T-helper 9 cell (primary cell): ENCODE measurements at places on chromosomes 6 and 20.
A peak's percentile ranks its signal among the peaks of the same experiment; 100 is the strongest.

- no peak for DNase-seq
Measured at GRCh38 chr6:168400037-168400436, 40.9 kb upstream of the SMOC2 start.

- no peak for DNase-seq
Measured at GRCh38 chr6:78910010-78910409, 42.7 kb downstream of the IRAK1BP1 start.

DNA sequence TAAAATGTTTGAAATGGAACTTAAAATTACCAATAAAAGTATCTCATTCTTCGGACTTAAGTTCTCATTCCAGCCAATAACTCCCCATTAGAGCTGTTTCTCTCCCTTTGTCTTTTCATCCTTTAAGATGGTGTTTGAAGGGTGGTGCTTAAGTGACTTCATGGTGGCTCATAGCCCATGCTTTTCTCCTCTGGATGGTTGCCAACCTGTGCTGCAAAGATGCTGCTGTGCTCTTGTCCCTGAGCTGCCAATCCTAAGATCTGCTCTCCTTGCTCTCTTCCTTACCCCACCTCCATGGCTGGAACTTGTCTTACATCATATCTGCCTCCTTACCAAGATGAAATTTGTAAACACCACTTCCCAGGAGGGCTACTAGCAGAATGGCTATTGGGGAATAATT is 31.6 kb upstream of the PNRC1 start:
- DNase-seq: no peak

- DNase-seq: no peak
Measured at GRCh38 chr6:100726666-100727065, 154.5 kb downstream of the ASCC3 start.

DNA sequence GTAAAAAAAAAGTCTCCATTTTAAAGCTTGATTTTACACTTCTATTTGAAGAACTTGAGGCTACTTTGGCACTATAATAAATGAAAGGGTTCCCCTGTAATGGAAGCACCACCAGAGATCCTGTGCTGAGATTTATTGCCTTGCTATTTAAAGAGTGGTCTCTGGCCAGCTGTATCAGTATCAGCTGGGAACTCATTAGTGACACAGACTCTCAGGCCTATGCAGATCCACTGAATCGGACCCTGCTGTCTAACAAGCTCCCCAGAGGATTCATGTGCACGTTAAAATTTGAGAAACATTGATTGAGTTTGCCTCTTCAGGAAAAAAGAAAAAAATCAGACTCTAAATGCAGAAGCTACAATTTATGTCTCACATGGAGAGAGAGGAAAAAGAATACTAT is 299.9 kb upstream of the BMP2 start:
- DNase-seq: no peak

- DNase-seq: no peak
Measured at GRCh38 chr20:37558779-37559178, 31.1 kb upstream of the BLCAP start.

DNA sequence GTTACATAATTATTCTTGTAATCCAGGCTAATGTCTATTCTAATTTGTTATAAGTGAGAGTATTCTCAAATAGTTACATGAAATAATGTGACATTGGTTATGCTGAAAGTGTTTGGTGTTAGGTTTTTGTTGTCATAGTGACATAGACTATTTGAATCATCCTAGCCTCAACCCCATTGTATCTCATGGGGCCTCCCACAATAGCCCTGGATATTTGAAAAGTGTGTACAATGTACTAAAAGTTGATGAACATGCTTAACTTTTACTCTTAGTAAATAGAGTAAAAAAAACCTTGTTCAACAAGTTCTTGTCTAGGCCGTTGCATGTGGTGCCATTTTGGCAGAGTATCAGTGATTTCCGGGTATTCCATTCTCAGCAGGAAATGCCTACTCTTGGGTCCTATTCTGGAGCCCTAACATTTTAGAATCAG is 83.0 kb downstream of the RTN4IP1 start:
- DNase-seq: no peak

GRCh38 chr20:58898629-58899408 is 46.3 kb downstream of the GNAS start:
- DNase-seq: no peak

DNA sequence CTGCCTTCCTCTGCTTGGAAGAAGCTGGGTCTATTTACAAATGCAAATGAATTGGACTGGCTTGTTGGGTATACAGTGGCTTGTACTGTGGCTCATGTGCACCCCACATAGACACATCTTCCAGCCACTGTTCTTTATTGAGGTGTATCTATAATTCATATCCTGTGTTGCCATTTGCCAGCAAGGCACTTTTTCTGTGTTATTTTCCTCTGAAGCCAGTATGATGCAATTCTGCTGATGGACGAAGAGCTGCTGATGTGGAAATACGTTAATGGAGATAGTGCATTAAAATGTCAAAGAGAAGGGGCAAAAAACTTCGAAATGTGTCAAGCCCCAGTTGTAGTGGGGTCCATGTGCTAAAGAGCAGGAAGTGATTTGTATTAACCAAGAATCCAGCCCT is 167.5 kb downstream of the TMEM242 start:
- no peak for DNase-seq

GRCh38 chr6:316753-317038 is 24.4 kb downstream of the DUSP22 start:
- no peak for DNase-seq

DNA sequence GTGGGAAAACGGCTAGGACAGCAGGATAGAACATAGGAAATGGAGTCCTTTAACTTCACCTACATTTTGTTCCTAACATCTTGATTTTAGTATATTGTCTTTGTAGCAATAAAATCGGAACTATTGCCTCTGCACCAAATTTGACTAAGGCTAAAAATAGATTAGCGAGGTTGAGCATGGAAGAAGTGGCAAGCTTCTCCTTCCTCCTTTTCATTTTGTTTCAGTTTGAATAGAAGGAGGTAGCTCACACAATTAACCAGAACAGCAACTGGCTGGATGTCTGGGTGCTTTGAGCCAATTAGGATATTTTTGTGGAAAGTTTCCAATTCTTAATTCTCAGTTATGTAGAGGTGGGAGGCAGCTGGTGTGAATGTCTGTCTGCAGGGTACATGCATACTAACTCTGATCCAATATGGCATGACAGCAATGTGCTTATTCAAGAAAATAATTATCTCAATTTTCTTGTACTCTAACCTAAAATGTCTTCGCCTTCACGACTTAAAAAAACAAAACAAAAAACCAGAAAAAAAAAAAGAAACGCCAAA is 3.1 kb upstream of the HECA start:
- no peak for DNase-seq

DNA sequence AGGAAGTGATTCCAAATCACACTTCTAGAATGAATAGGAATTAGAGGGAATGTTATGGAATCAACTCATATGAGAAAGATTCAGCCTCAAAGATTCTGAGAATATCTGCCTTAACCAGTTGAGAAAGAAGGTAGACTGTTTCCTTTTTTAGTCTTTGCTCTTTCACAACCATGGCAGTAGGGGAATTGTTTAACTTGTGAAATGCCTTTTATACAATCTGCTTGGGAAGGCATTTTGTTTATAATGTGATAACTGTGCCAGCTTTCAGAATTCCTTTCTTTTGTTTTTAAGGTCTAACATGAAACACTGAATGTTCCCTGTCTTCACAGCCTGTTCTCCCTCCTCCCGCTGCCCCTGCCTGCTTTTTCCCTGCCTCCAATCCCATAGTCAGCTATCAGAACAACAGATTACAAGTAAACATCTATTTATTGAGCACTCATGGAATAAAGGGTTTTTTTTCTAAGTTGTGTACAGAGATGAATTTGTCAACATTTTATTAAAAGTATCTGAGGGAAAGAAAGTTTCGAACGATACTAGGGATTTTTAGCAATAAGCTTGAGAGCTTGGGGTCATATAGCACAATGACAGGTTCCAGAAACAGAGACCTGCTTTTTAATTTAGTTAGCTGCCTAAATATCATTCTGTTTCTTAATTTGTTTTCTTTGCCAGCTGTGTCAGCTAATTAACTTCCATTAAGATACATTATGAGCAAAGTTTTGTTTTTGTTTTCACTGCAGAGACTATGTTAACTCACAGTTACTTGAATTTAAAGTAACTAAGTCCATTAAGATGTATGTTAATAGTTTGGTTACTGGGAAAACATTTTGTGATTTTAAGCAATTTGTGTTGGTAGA is 28.3 kb upstream of the FBXO30 start:
- DNase-seq: no peak

- no peak for DNase-seq
Measured at GRCh38 chr6:29082457-29082856, 4.7 kb downstream of the OR2B3 start.

GRCh38 chr6:4924661-4925271 is 79.1 kb downstream of the RPP40 start:
- DNase-seq: no peak

DNA sequence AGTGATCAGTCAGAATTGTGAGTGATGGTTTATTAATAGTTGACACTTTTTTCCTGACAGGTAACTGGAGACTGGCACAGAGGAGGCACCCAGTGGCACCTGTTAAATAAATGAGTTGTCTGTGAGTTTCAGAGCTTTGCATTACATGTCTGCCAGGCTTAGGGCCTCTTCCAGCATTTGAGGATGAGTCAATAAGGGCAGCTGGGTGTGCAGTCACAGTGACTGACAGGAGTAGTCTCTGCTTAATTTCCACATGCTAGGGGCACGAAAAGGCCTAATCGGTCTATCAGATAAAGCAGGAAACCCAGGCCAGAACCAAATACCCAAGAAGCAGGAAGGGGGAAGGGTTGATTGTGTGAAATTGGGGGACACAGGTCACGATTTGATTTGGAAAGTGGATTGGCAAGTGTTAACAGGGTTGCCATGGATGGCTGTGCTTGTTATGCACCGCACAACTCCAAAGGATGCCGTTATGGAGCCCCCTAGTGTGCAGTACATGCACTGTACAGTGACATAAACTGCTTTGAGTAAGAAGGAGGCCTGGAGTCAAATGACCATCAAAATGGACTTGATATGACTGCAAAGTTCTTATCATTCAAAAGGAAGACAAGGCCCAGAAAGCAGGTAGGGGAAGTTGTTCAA is 111.9 kb upstream of the GGTLC1 start:
- DNase-seq: peak; percentile 40

DNA sequence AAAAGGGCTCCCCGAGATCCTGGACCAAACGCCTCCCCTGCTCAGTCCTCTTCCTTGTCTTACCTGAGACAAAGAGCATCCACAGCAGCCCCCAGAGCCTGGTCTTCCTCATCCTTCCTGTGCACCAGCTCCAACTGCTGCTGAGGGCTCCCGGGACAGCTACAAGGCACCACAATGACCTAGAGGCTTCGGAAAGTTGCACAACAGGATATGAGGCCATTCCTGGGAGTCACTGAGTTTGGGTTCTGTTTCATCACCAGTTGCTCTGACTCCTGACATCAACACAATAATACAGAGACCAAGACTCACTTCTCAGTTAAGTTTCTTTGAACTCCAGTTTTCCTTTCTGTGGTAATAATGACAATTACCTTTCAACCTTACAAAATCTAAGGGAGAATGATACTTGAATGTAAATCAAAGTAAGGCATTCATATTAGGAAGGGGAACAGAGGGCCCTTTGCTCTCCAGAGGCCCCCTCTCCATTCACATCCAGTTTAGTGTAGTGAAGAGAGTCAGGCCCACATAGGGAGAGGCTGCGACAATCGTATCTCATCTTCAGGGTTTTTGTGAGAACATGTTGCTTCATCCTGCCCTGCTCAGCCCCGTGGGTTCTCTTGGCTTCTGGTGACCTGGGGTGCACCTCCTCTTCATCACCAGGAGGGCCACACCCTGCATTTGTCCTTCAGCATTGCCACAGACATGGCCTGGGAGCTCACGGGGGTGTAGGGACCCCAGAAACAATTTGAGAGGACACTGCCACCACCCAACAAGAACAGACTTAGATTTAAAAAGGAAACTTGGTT is at the start of gene TREM1:
TREM1 (minus strand) TSS at position 139 of the 803 bp plus-strand sequence; CDS start at position 112, 27 bp downstream.
- no peak for DNase-seq

GRCh38 chr6:27078734-27079357 is 168.7 kb upstream of the PRSS16 start:
- DNase-seq: peak; percentile 12

DNA sequence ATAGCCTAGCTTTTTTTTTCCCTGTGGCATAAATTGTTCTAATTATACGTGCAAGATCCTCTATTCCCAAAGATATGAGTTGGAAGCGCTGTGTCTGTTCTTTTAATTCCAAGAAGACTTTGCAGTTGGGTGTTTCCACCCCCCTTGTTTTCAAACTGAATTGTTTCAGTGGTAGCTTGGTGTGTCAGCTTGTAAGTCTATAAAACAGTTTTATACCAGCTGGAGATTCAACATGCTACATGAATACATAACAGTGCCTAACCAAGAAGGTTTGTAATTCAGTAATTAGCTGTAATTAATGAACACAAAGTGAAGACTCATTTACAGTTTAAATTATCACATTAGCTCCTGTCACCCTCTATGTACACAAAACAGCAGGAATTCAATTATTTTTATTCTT is 154.0 kb downstream of the ZNF217 start:
- no peak for DNase-seq

- DNase-seq: no peak
Measured at GRCh38 chr6:40714143-40714542, 127.0 kb upstream of the LRFN2 start.

DNA sequence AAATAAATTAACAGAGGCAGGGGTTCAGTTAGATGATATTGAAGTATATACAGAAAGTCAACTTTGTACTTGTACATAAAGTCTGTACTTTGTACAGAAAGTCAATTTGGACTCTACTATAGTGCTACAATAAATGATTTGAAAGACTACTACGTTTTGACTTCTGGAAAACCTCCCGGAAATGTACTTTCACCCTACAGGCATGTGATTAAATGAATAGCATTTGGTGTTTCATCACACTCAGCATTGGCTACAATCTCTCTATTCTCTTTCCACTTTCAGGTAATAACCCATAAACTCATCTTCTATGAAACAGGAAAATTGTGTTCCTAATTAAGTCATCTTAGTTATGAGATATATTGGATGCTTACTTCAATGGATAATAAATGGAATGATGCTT is 25.6 kb upstream of the MC3R start:
- no peak for DNase-seq

DNA sequence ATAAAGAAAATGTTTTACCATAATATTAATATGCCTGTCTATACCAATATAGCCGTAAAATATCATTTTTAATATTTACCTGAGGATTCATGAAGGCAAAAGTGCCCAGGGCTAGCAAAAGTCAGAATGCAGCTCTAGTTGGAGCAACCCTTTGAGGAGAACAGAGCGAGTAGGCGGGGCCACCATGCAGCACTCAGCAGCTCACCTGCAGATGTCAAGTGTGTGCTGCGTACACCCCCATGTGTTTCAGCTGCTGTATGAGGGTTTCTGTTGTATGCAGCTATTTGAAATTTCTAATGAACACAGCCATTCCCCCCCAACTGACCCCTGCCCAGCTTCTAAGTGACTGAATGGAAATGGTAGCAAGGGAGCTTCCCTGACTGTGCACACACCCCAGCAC is 508.0 kb downstream of the QKI start:
- DNase-seq: no peak
